ENCODE measurements at places on chromosomes 13 and 19.
A peak's percentile ranks its signal among the peaks of the same experiment; 100 is the strongest.

- no peak for DNase-seq
These were observed 3.8 kb downstream of the ERFL start for GRCh38 chr19:41924151-41925145.

DNA sequence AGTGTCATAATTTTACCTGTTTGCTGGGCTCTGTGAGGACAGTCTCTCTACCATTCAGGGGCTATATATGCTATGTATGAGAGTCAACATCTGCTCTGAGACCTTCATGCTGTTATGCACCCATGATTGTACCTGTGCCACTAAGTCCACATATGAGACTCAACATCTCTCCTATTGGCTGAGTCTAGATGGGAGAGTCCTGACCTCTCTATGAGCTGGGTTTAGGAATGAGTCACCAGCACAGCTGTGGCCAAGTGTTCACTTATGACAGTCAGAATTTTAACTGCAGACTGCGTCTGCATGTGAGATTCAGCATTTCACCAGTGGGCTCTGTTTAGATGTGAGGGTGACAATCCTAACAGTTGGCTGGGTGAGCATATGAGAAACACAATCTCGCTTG lies 49.5 kb downstream of the ZNF729 start:
- no peak for DNase-seq

GRCh38 chr13:44106266-44107152 lies 226.8 kb downstream of the LACC1 start:
- DNase-seq = no peak

- DNase-seq = no peak
These were observed 13.9 kb downstream of the ZNF543 start for GRCh38 chr19:57334191-57334590.

- no peak for DNase-seq
These were observed 9.2 kb downstream of the CEACAM1 start for GRCh38 chr19:42519108-42519507.

GRCh38 chr19:53394974-53395839 lies at the start of gene ZNF765:
Gene ZNF765 (plus strand): TSS chr19:53395149. CDS start chr19:53398016, 2,867 bp downstream.
- peak; percentile 60 for DNase-seq

GRCh38 chr13:25378528-25378927 lies 6.8 kb downstream of the ATP8A2 start:
- no peak for DNase-seq

GRCh38 chr13:32837307-32837972 lies 178.8 kb upstream of the KL start:
- DNase-seq = no peak

- no peak for DNase-seq
These were observed 473 bp downstream of the TMIGD2 start for GRCh38 chr19:4301590-4302242.

DNA sequence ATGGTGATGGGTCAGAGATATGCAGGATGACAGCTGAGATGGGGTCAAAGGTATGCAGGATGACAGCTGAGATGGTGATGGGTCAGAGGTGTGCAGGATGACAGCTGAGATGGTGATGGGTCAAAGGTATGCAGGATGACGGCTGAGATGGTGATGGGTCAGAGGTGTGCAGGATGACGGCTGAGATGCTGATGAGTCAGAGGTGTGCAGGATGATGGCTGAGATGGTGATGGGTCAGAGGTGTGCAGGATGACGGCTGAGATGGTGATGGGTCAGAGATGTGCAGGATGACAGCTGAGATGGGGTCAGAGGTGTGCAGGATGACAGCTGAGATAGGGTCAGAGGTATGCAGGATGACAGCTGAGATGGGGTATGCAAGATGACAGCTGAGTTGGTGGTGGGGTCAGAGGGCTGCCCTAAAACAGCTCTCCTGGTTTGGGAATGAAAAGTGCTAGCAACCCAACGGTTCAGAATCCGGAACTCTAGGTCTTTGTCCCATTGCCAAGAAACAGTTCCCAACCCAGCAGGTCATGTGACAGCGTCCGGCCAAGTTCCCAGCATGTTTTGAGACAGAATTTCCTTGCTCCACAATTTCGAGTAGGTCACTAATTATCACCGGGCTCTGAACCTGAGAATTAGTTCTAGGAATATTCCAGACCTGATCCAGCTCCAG lies 3.2 kb downstream of the SELENOW start:
- DNase-seq = no peak

DNA sequence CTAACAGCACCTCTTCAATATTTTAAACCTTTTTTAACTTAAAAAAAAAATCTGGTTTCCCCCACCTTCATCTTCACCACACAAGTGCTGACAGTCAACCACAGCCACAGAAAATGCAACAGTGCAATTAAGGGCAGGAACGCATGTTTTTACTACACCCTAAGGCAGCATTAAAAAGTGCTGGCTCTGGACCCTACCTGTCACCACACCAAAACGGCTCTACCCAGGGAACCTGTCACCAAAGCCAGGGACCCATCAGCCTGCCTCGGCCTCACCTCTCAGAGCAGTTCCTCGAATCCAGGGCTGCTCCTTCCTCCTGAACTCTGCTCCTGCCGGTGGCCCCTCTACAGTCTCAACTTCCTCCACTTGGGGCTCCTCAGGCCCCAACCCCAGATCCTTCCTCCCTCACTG lies 22.5 kb upstream of the SLC35E1 start:
- no peak for DNase-seq

GRCh38 chr13:99388334-99388923 lies 81.2 kb upstream of the GPR183 start:
- DNase-seq = no peak

Data from LNCaP clone FGC (cell line).